ENCODE measurements at places on chromosomes 11 and 22.
A peak's percentile ranks its signal among the peaks of the same experiment; 100 is the strongest.

DNA sequence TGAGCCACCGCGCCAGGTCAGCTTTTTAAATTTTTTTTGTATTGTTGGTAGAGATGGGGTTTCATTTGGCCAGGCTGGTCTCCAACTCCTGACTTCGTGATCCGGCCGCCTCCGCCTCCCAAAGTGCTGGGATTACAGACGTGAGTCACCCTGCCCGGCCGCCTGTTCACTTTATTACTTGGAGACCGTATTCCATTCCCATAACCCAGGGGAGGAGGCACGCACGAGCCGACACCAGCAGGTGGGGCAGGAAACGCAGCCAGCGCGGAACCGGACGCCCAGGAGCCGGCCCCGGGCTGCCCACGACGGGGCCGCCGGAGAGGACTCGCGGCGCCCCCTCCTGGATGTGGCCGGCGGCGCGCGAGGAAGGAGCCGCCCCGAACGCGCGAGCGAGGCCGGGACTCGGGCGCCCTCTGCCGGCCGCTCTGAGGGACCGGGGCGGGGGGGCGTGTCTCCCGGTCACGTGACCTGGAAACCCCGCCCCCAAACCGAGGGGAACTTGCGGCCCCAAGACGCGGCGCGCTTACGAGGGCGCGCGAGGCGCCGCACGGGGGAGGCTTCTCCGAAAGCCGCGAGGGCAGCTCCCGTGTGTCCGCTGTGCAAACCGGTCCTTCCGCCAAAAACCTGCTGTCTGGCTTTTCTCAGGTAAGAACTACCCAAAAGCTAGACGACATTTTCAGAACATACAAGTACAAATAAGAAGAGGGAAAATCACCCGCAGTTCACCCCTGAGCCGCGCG is 11.6 kb upstream of the RNH1 start:
- DNase-seq: no peak

DNA sequence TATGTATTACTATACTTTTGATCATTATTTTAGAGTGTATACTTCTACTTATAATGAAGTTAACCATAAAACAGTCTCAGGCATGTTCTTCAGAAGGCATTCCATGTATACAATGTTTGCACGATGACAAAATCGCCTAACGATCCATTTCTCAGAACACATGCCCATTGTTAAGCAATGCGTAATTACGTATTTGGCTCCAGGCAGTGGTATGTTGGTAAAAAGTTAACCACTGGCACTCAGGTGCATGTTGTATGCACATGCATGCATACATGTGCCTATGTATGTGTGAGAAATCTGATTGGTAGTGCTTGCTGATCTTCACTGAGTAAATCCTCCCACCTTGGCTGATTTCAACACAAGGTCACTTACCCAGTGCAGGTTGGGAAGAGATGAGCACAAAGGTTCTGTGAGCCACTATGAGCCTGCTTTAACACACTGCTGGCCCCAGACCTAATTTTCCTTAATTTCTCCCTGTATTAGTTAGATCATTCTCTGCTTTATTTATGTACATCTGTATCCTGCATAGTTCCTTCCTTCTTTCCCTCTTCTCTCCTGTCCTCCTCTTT is 164.6 kb downstream of the ARHGAP42 start:
- DNase-seq: no peak

DNA sequence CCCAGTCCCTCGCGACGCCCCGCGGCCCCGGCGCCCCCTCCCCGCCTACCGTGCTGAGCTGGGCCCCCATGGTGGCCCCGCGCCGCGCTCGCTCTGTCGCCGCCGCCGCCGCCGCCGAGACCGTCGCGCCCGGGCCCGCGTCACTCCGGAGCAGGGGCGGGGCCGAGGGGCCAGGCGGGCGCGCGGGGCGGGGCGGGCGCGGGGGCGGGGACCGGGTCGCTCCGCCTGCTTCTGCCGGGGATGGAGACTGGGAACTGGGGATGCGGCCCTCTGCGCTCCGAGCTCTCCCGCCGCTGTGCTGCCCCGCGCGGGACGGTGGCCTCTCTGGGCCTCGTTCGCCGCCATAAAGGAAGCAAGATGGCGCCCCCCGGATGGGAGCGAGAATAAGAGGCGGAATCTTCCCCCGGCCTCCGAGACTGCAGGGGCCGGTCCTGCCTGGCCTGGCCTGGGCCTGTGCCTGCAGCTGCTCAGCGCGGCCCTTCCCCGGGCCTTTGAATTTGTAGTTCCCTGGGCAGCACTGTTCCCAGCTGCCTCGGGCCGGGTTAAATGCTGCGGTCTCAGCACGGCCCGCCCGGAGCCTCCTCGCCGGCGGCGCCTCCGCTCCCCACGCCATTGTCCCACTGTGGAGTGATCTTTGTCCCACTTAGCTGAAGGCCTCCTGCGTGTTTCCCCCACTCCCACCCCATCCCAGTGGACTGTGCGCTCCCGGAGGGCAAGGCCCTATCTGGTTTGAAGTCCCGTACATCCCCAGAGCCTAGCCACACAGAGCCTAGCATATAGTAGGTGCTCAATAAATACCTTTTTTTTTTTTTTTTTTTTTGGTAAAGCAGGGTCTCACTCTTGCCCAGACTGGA is at the start of gene CYB5R3:
TSS of gene CYB5R3 (minus strand) at position 147 of the 854 bp plus-strand sequence. CDS start at position 70, 77 bp downstream.
- DNase-seq: no peak

DNA sequence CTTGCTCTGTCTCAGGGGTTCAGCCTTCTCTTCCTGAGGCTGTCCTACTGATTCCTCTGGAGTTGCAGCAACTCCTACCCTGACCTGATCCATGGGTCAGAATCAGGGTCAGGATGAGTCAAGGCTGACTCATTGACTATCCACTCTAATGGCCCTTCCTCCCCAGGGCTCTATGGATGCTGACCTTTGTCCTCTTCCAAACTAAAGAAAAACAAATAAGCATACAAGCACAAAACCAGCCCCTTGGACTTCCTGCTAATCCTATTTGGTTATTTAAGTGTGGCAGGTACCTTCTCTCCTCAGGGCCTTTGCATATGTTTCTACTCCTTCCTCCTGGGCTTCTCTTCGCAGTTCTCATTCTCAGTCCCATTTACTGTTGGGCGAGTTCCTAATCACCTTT is 204.5 kb upstream of the NAV2 start:
- no peak for DNase-seq

DNA sequence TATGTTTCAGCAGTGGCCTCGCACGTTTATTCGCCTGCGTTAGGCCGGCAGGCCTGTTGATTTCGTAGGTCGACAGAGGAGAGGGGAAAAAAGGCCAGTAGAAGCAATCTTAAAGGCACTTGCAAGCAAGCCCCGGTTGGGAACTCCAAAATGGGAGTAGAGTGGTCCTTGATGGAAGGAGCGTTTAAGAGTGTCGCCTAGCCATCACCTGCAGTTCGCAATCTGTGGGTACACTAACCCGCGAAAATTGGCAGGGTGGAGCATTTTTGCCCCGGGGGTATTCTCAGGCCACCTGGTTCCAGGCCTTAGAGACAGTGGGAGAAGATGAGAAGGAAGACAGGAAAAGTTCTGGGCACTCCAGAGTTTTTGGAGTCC is 1.1 kb downstream of the EWSR1 start:
- no peak for DNase-seq

- DNase-seq: peak; percentile 37
Observed at GRCh38 chr11:76371170-76371569, 9.8 kb downstream of the THAP12 start.

DNA sequence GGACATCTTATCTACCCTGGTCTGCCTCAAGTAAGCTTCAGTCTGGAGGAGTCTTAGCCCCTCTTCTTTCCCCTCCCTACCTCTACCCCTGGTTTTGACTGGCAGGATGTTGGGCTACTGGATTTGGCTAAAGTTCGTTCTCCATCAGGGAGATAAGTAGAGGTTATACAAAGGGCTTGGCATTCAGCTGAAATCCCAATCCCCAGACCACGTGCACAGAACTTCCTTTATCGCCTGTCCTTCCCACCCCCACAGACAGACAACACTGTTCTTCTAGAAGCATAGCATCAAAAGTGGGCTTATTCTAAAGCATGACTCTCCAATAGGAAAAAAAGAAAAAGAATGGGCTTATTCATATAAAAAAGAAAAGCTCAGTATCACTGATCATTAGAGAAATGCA is 7.8 kb downstream of the PRG3 start:
- no peak for DNase-seq

DNA sequence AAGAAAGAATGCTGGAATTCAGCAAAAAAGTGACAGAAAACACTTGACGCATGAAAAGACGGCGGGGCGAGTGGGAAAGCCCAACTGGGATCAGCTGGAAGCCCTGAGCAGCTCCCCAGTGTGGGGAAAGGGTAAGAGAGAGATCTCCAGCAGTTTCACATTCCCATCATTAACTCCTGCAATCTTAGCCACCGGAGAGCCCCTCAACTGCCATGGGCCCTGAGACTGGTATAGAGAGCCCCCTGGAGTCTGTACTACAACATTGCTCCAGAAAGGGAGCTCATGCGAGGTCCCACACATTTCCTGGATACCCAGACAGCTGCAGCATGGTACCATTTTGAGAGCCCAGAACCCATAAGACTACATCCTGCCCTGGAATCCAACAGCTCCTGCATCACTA is 31.1 kb downstream of the MRGPRX4 start:
- no peak for DNase-seq
